ENCODE measurements at places on chromosomes 2 and 18.

GRCh38 chr2:73050121-73050545 lies 21.4 kb downstream of the SFXN5 start:
- no peak for DNase-seq

- no peak for DNase-seq
These were observed 78.9 kb downstream of the ZBTB7C start for GRCh38 chr18:48330016-48330991.

GRCh38 chr2:109456776-109457175 lies 157.0 kb downstream of the SEPTIN10 start:
- no peak for DNase-seq

- no peak for DNase-seq
These were observed 151.8 kb upstream of the SLC14A2 start for GRCh38 chr18:45463451-45463850.

DNA sequence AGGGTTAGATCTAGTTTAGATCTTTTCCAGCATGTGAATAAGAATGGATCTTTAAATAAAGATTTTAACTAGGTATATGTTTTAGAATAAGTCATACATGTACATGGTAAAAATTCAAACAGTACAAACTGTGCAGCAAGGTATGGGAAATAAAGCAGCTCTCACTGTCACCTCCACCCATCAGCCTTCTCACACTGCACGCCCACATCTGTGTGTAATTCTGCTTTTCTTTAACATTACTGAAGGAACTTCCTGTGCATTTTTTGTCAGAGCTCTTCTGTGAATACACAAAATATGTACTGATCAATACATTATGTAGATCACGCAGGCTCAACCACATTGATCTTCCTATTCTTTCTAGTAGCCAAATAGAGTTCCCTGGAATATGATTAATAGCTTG lies 3.4 kb downstream of the CASP8 start:
- DNase-seq: no peak

DNA sequence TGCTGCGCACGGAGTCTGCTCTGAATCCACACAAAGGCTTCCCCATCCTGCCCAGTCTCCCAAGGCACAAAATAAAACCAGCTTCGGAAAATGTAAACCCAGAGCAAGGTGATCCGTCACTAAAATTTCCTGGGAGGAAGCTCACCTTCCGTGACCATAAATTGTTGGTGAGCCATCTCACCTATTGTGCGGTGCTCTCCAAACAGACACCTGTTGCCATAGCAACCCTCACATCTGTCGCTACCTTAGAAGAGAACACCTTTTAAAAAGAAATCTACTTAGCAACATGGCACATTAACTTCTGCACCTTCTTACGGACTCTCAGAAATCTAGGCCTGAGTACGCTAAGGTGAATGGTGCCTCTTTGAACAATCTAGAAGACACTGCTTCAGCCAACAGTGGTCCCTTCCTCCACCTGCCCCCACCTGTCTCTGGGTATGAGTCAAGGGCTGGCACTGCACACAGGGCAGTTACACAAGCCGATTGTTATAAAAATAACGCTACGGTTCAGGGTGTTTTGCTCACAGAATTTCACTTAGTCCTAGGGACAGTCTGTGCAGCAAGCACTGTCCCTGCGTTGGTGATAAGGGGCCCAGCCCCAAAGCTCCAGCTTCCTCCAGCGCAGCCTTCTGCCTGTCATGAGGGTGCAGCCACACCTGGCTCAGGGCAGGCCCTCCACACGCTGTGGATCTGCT lies 114.9 kb upstream of the ID2 start:
- no peak for DNase-seq

GRCh38 chr2:174580951-174581350 lies 16.7 kb downstream of the WIPF1 start:
- DNase-seq: no peak

DNA sequence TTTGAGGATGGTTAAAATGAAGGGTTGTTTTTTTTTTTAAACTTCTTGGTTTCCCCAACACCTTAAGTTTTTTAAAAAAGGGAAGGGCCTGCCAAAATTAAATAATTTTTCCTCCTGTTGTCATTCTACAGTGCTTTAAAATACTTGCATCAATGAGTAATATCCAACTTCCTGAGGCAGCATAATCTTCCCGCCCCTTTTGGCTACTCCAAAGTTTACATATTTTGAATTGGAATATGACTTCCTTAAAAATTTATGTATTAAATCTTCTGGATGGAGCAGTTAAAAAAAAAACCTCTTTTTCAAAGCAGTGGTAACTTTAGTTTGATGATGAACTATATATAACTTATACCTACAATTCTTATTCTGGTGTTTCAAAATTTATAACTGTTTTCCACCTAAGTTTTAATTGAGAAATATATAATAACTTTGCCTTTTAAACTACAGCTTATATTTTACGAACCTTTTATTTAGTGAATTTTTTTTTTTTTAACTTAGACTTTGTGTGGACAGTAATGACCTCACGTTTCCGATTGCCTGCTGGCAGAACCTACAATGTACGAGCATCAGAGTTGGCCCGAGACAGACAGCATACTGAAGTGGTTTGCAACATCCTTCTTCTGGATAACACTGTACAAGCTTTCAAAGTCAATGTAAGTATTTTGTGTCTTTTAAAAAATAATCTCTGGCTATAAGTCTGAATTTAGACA lies 49.8 kb downstream of the PTPN4 start:
- no peak for DNase-seq

- no peak for DNase-seq
These were observed 249.6 kb downstream of the DCDC2C start for GRCh38 chr2:3952866-3953516.

GRCh38 chr2:119744335-119744939 lies 15.3 kb upstream of the PTPN4 start:
- no peak for DNase-seq

GRCh38 chr2:152456262-152456661 lies 121.3 kb downstream of the FMNL2 start:
- DNase-seq: no peak

- DNase-seq: peak; percentile 48
These were observed 292.2 kb upstream of the CCDC68 start for GRCh38 chr18:55251254-55251971.

GRCh38 chr2:162091325-162092007 lies 17.5 kb upstream of the DPP4 start:
- DNase-seq: no peak

- no peak for DNase-seq
These were observed 35.4 kb upstream of the ITM2C start for GRCh38 chr2:230829293-230829692.

GRCh38 chr2:99487906-99488305 lies 1.9 kb downstream of the REV1 start:
- DNase-seq: no peak

- DNase-seq: no peak
These were observed 644 bp downstream of the ABCG5 start for GRCh38 chr2:43837831-43838559.

- peak; percentile 12 for DNase-seq
These were observed 1.7 kb downstream of the ZNF513 start for GRCh38 chr2:27378809-27379290.

DNA sequence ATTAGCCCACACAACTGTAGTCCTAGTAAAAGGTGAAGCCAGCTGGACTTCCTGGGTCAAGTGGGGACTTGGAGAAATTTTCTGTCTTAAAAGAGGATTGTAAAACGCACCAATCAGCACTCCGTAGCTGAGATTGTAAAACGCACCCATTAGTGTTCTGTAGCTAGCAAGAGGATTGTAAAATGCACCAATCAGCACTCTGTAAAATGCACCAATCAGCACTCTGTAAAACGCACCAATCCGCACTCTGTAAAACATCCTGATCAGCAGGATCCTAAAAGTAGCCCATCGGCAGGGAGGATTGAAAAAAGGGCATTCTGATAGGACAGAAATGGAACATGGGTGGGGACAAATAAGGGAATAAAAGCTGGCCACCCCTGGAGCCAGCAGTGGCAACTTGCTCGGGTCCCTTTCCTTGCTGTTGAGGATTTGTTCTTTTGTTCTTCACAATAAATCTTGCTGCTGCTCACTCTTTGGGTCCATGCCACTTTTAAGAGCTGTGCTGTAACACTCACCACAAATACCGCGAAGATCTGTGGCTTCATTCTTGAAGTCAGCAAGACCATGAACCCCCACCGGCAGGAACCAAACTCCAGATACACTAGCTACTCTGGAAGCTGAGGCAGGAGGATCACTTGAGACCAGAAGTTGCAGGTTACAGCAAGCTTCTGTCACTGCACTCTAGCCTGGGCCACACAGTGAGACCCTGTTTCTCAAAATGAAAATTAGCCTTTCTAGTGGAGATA lies 102.6 kb downstream of the HS6ST1 start:
- no peak for DNase-seq

- no peak for DNase-seq
These were observed 71.1 kb downstream of the PIK3C3 start for GRCh38 chr18:42025974-42026625.

- DNase-seq: no peak
These were observed 81.3 kb downstream of the STRADB start for GRCh38 chr2:201532686-201533304.

GRCh38 chr18:62524440-62525200 lies 1.8 kb downstream of the ZCCHC2 start:
- peak; percentile 93 for DNase-seq

GRCh38 chr2:209998596-209998995 lies 3.8 kb upstream of the RPE start:
- DNase-seq: no peak

GRCh38 chr2:36318547-36318946 lies 37.0 kb upstream of the CRIM1 start:
- DNase-seq: no peak

DNA sequence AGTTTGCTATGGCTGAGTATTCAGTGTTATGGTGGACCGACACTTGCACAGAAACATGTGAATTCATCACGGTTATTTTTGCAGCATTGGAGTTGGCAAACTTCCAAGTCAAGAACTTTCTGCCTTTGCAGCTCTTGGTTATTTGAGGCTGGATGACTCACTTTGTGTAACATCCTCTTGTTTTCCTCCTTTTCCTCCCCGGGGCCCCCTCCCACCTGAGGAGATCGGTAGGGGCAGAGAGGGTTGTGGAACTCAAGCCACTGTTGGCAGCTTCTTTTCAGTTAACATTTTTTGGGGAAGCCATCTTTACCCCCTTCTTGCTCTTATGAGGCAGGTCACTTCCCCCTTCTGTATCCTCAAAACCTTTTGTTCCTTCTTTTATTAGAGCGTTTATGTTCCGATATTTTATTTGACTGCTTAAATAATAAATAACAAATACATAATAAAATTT lies 48.6 kb downstream of the DDX1 start:
- DNase-seq: no peak

DNA sequence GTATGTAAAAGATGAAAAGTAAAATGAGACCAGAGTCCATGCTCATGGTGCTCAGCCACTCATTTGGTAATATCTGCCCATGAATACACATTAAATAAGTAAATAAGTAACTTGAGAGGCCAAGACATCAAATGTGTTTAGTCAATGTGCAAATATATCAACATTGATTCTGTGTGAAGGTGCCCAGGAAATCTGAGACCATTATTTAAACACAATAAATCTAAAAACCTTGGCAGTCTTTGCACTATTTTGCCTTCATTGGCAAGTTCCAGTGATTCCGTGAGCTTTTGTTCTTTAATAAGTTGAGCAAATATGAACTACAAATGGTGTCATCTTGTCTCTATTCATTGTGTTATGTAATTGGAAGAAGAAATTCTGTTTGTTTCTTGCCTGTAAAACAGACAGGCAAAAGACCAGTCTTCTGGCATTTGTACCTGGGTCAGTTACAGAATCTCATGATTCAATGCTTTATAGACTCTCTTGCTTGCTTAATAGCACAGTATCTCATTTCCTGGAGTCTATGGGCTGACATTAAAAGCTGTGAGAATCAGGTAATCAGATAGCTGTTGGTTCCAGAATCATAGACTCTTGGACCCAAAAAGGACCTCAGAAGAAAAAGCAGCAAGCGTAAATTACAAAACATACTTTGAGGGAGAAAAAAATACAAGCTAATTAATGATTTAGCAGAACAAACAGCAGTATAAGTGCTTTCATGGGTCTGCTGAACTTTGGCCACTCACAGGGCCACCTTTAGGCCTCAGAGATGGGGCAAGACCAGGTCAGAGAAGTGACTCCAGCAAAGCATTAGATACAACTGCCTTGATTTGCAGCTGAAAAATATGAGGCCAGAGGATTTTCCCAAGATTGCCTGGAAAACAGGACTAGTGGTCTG lies 20.0 kb upstream of the SERPINB3 start:
- DNase-seq: peak; percentile 26

DNA sequence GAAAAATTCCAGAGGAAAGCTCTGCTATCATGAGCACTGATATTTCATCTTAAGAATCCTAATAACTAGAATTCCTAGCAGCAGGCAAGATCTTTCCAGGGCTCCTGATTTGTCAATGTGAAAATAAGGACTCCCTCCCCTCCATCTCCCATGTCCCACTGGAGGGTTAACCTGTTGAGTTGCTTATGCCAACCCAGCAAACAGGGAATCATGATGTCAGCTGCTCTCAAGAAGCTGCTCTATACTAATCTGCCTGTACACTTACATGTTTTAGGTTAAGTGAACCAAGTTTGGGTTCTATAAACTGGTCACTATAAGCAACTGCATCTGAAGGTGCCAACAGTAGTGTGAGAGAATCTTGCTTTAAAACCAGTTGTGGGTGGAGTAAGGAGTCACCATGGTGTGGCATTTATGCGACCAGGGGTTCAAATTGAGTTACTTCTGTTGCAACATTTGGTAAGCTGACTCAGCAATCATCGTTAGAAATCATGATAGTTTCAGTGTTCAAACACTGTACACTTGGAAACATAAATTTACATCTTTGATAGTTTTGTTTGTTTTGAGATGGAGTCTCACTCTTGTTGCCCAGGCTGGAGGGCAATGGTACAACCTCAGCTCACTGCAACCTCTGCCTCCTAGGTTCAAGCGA lies 53.4 kb downstream of the STK25 start:
- DNase-seq: no peak

DNA sequence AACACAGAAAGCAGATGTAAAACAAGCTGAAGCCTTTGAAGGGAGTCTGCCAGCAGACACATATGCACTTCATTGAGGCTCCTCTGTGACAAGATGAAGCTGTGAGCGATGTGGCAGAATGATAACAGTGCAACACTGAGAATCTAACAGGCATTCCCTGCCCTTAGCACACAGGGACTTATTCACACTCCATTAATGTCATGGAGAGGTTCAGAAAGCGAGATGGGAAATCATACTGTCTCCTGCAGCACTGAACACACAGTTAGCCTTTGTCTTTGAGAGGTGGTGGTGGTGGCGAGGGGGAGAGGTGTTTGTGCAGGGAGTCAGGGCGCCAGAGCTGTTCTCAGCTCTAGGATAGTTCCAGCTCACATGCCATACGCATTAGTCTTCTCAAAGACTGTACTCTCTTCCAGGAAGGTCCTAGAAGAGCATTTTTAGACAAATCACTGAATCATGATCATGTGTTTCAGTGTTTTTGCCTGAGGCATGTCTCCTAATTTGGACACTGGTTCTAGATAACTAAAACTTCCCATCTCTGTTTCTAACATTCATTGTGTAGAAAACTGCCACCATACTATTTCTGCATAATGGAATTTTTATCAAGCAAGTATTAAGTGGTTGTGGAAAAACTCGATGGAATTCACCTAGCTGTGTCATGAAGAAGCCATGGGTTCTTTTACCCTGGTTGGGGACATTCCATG lies 93.5 kb upstream of the ITGB6 start:
- DNase-seq: no peak
